ENCODE measurements at places on chromosomes 13 and 19. TPM values are rescaled to one million over a fixed set of nuclear protein-coding genes. Genes with fewer than 3 reads are reported as not detected.

DNA sequence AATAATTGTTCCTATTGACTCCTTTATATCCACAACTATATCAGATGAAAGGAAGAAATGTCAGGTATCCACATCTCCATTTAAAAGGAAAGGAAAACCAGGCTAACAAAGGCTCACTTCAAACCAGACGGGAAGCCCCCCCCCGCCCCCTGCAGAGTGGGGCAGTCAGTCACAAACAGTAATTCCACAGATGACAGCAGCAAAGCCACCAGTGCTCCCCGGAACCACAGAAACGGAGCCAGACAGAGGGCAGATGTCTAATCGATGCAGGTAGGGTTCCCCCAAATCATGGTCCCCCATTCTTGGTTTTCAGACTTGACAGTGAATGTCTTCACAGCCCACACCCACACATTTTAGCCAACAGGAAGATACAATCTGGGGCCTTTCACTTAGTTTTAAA lies 100.8 kb downstream of the STK24 start:
- no peak for DNase-seq

The PSG3 gene
- total RNA-seq: 0.36 TPM

GRCh38 chr19:38684862-38685665 lies 37.6 kb downstream of the ACTN4 start:
- DNase-seq: no peak

DNA sequence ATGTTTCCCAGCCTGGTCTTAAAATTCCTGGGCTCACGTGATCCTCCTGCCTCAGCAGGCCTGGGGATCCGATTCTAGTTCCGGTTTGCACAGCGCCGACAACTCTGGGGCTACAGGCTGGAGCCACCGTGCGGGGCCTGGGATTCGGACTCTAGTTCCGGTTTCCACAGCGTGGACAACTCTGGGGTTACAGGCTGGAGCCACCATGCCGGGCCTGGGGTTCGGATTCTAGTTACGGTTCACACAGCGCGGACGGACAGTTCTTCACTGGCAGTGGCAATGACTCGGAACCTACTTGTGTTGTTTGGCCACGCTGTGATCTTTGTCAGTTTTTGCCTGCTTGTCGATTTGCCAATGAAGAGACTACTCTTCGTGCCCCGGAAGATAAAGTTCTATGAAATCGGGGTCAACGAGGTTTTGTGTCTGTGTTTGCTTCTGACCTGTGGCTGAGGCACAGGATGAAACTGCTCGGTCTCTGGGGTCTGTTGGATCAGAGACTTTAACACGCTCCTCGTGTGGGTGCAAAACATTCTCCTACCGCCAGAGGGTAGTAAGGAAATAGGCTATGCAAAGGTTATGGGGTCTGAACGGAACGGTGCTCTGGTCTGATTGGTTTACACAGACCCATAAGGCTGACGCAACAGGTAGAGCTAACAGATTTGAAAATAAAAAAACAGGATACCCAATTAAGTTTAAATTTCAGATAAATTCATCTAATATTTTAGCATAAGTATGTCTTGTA lies 12.1 kb upstream of the ZSCAN1 start:
- DNase-seq: peak; percentile 92

The RASIP1 gene
- total RNA-seq: 4.7 TPM

DNA sequence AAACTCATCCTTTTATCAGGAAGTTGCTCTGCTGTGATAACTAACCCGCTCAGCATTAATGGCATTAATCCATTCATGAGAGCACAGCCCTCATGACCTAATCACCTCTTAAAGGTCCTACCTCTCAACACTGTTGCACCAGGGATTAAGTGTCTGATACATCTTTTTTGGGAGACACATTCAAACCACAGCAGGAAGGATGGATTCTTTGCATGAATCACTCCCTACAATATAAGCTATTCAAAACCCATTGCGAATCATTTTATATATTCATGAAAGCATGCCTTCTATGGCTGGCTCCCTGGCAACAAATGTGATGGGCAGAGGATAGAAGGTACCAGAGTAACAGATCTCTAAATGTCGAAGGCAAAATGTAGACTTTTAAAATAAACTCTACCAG lies 27.6 kb downstream of the ARL11 start:
- no peak for DNase-seq

The RNF17 gene
- total RNA-seq: 0.09 TPM

GRCh38 chr19:47058621-47059022 lies 10.2 kb upstream of the TMEM160 start:
- DNase-seq: no peak

DNA sequence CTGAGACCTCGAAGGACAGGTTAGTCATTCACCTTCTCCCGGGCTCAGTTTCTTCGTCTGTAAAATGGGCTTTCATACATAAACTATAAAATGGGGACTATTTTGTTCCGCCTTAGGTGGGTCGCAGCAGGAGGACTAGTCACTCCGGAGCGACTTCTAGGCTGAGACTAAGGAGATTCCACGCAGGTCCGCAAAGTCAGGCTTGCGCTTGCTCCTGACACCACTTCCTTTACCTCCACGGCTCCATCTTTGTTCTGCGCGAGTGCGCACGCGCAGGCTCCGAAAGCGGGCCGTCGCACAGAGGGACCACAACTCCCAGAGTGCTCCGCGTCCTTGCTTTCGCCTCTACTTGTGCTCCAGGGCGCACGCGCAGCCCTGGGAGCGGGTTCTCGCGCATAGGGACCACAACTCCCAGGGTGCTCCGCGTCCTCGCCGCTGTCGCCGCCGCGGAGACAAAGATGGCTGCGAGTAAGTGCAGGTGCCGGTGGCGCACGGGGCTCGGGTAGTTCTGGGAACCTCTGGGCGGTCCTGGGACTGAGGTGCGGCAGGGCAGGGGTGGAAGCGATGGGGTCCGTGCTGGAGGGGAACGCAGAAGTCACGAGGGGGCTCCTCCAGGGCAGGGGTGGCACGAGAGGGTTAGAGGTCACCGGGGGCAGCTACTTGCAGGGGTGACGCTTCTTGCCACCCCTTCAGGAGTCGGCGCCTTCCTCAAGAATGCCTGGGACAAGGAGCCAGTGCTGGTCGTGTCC lies at the start of gene NDUFA3:
TSS of gene NDUFA3 (plus strand) at position 435 of the 749 bp plus-strand sequence. CDS start at position 459, 24 bp downstream.
- DNase-seq: peak; percentile 99

The ANKRD24 gene
- total RNA-seq: 1.7 TPM

DNA sequence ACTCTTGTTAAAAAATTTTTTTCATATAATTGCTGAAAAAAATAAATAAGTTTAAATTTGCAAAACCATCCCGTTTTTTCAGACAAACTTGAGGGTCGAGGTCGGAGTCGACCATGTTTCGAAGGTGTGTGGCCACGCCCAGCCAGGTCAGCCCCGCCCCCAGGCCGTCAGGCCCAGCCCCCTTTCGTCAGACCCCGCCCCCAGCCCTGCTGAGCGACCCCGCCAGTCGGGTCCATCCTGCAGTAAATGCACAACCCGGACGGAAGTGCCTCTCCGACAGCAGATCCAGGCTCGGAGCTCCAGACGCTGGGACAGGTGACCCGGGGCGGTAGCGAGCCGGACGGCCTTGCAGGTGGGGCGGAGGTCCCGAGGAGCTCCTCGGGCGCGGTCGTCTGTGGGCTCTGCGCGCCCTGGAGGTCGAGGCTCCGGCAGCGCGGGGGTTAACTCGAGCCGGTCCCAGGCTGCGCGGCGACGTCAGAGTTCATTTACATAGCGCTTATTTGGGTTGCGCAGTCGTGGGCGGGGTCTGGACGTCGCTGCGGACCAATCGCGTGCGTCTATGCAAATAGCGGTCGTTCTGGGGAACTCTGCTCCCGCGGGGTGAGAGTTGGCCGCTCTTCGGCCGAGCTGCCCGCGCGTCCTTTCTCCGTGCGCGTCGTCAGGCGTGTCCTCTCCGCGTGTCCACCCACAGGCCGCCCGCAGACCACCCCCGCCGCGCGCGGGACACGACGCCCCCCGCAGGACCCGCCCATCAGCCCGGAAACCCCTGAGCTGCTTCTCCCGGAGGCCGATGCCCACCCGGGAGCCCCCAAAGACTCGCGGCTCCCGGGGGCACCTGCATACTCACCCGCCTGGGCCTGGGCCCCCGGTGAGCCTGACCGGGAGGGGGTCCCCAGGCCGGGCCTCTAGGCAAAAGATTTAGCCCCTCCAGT lies at the start of gene OCEL1:
TSS of gene OCEL1 (plus strand) at position 225 of the 932 bp plus-strand sequence. CDS start at position 247, 22 bp downstream.
- DNase-seq: peak; percentile 97

DNA sequence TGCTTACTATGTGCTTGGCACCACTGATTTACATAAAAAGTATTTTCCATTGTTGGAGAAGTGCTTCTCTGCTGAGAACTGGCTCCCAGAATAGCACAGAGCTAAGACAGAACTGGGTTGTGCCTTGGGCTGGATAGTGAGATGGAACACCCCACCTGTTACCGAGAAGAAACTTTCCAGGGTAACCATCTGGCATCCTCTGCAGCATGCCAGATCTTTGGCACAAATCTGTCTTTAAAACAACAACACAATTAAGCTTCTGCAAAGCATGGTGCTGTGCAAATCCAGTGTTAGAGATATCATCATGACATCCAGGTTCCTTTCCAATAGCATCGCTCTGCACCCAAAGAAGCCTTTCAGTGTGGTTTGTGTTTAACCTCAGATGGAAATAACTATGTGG lies 202.5 kb upstream of the RFC3 start:
- DNase-seq: peak; percentile 34

- DNase-seq: peak; percentile 37
Observed at GRCh38 chr19:36488846-36489117, 579 bp downstream of the ZNF566 start.

DNA sequence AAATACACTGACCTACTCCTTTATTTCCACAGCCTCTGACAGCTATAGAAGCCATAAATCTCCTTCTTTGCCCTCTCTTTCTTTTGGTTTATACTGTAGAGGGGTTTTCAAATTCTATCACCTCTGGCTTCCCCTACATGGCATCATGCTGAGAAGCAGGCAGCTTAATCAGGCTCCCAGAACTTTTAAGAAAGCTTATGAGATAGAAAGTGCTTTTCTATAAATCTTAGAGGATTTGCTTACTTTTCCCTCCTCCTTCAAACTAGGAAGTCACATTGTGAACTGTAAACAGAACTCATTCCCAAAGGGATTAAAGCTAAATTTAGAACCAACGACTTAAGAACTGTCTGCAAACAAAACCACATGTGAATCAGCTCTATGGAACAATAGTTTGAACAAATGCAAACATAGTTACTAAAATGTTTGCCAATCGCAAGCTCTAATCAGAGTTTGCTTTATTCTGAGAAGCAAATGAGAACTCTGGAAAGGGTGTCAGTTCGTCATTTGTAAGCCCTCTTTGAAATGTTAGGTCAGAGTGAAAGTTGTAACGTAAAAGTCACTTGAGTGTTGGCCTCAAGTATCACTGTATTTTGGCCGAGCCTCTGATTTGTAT lies 344.1 kb downstream of the RFC3 start:
- DNase-seq: no peak

DNA sequence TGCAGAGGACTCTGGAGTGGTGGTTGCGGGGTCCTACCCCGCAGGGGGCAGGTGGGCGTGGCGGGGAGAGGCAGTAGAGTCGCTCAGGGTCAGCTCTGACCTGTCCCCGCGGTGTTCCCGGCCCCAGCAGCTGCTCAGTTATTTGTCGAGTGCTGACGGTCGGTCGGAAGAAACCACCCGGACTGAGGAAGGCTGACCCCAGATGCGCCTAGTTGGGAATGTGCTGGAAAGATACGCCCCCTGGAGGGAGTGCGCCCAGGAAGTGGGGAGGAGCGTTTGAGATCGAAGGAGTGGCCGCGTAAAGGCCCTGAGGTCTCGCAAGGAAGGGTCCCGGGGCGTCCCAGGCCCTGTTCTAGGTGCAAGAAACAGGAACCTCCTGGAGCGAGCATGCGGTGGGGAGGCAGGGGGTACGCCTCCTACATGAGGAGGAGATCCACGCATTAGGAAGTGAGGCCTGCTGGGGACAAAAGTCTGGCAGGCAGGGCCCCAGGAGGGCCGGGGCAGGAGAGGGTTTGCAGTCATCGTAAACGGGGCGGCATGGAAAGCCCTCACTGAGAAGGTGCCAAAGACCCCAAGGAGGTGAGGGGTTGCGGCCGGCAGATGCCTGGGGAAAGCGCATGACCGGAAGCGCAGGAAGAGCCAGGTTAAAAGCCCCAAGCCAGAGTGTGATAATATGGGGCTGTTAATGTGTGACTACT lies 9.2 kb downstream of the CCDC8 start:
- no peak for DNase-seq

DNA sequence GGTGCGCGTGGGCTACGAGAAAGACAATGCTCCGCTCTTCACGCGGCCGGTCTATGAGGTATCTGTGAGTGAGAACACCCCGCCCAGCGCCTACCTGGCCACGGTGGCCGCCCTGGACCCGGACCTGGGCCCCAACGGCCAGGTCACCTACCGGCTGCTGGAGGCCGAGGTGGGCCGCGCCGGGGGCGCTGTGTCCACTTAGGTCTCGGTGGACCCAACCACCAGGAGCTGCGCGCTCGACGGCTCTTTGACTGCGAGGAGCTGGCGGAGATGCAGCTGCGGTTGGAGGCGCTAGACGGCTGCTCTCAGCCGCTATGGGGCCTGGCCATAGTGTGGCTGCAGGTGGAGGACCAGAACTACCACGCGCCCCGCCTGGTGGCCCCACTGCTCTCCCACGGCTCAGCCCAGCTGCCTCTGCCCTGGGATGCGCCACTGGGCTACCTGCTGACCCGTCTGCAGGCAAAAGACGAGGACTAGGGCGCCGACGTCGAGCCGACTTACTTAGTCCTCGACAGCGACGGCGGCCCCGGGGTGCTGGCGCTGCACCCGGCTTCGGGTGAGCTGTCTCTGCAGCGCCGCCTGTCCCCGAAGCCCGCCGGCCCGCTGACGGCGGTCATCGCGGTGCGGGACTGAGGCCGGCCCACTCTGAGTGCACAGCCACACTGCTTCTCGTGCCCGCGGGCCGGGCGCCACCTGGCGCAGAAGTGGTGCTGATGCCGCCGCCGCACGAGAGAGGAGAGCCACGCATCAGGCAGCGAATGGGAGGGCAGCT lies 173.0 kb downstream of the OLFM4 start:
- peak; percentile 17 for DNase-seq

GRCh38 chr13:61415749-61416148 lies at the start of gene PCDH20:
PCDH20 (minus strand) TSS chr13:61415849; CDS start chr13:61415158, 691 bp downstream.
- DNase-seq: no peak

DNA sequence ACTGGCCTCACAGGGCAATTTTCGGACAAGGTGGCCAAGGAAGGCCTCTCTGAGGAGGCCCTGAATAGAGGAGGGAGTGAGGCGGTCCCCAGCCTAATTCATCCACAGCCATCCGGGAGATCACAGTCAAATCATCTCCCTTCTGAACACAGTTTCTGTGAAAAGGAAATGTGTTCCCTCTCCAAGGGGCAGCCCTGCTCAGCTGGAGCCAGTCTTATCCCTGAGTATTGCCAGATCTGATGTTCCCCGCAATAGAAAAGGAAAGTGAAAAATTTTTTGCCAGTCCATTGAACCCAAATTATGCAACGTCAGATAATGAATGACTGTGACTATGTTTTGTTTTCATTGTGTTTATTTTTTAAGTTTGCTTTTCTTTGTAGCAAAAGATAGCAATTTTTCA lies 125.9 kb downstream of the SIPA1L3 start:
- DNase-seq: no peak

The C19orf85 gene
- total RNA-seq: not detected

The SHD gene
- 10.1 TPM for total RNA-seq

- no peak for DNase-seq
Observed at GRCh38 chr13:60788156-60788829, 391.3 kb downstream of the TDRD3 start.
